Hypothalamus (tissue), 51 donors: ENCODE measurements at places on chromosomes 3 and 15.

DNA sequence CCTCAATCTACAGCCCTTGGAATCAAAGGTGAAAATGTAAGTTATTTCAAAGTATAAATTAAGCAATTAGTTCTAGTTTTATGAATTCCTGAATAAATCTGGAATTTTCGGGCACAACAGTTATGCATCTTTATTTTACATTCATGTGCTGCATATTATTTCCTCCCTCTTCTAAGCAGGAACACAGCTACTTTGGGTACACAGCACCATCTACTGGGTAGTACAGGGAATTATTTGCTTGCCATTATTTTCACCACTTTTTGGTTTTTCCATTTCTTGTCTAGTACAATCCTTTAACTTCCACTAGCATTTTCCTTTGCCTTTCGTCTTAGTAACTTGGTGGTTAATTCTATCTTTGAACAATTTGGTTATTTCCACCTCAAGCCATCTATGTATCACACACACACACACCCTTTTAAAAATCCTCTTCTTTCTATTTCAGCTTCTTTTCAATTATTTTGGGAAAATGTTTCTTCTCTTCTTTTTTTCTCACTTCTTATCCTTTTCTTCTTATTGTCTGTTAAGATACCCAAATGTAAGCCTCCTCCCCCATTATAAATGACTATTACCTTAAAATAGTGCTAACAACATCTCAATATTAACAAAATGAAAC, 451.0 kb downstream of the MFSD1 start:
- DNase-seq: no peak

GRCh38 chr3:71056327-71056726, 527.2 kb downstream of the FOXP1 start:
- no peak for DNase-seq

DNA sequence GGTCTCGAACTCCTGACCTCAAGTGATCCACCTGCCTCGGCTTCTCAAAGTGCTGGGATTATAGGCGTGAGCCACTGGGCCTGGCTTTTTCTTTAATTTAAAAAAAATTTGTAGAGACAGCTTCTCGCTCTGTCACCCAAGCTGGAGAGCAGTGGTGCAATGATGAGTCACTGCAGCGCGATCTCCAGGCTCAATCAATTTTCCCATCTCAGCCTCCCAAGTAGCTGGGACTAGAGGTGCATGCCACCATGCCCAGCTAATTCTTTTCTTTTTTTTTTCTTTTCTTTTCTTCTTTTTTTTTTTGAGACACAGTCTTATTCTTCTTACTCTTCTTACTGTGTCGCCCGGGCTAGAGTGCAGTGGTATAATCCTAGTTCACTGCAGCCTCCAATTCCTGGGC, 19.8 kb downstream of the TUBGCP4 start:
- no peak for DNase-seq

GRCh38 chr3:151037746-151038477, 47.6 kb upstream of the MED12L start:
- DNase-seq: no peak
